Fibroblast of skin of right quadriceps (primary cell): ENCODE measurements at places on chromosomes 5 and 9.

GRCh38 chr5:111337133-111337532 is 112.9 kb downstream of the CAMK4 start:
- no peak for DNase-seq

DNA sequence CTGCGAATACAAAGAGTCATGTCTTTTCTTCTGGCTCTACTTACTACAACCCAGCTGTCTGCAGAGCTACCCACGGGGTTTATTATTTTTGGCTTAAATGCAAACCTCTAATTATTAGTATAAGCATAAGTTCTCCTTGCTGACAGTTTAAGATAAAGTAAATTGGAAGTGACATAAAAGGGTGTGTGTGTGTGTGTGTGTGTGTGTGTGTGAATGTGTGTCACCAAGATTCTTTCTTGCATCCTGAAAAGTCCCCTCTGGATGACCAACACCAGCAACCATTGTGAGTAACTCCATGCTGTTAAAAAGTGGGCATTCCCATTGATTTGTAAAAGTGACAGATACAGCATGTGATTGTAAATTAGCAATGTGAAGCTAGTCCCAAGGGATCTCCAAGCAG is 803.8 kb upstream of the ZNF608 start:
- peak; percentile 90 for DNase-seq

DNA sequence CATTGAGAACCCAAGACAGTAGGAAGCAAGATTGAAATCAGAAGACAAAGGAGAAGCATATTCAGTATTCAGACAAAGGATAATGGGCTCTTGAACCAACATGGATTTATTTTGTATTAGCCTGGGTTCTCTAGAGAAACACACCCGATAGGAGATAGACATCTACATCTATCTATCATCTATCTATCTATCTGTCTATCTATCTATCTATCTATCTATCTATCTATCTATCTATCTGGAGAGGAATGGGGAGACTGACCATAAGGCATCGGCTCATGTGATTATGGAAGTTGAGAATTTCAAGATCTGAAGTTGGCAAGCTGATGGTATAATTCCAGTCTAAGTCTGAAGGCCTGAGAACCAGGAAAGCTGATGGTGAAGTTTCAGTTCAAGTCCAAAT is 13.4 kb downstream of the COX7C start:
- DNase-seq, result no peak

GRCh38 chr9:135355521-135356011 is 124.0 kb upstream of the PPP1R26 start:
- no peak for DNase-seq

- peak; percentile 50 for DNase-seq
Measured at GRCh38 chr9:3436629-3437420, 89.0 kb downstream of the RFX3 start.

- no peak for DNase-seq
Measured at GRCh38 chr5:43947935-43948334, 345.0 kb downstream of the NNT start.

DNA sequence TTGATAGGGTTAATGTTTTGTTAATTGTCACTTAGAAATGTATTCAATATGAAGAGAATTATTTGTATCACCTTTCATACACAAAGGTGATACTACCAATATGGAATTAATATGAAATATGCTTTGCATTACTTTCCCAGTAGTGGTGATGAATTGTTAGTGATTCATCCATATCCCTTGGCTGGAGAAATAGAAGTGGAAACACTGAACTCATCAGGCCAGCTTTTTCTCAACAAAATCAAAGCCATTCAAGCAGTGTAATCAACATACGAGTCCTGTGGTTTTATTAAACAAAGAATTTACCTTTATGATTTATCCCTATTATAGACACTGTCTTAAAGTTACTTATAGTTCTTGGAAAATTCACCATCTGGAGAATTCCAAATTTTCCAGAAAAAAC is 264.0 kb upstream of the MEF2C start:
- peak; percentile 31 for DNase-seq
